ENCODE measurements at places on chromosomes 2 and 18.

- DNase-seq, result no peak
Measured at GRCh38 chr2:29388071-29388470, 272.9 kb downstream of the CLIP4 start.

DNA sequence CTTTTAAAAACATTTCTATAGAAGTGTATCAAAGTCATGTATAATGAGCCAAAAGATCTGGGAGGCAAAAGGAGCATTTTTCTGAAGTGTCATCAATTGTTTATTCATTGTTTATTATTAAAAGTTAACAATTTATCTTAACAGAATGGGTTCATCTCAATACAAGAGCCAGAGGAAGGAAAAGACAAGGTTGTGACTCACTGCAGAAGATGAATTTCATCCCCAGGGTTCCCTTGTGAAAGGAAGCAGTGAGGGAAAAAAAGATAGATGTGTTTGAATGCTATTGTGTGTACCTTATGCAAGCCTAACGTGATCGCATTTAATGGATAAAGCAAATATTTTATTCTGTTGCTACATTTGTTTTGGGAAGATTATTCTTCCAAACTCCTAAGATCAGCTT, 286.3 kb downstream of the PIEZO2 start:
- no peak for DNase-seq

- no peak for DNase-seq
Measured at GRCh38 chr2:11517906-11518305, 15.9 kb upstream of the GREB1 start.

- no peak for DNase-seq
Measured at GRCh38 chr2:18399601-18400000, 160.9 kb downstream of the RDH14 start.

GRCh38 chr2:170313347-170313991, 135.5 kb downstream of the MYO3B start:
- peak; percentile 15 for DNase-seq

DNA sequence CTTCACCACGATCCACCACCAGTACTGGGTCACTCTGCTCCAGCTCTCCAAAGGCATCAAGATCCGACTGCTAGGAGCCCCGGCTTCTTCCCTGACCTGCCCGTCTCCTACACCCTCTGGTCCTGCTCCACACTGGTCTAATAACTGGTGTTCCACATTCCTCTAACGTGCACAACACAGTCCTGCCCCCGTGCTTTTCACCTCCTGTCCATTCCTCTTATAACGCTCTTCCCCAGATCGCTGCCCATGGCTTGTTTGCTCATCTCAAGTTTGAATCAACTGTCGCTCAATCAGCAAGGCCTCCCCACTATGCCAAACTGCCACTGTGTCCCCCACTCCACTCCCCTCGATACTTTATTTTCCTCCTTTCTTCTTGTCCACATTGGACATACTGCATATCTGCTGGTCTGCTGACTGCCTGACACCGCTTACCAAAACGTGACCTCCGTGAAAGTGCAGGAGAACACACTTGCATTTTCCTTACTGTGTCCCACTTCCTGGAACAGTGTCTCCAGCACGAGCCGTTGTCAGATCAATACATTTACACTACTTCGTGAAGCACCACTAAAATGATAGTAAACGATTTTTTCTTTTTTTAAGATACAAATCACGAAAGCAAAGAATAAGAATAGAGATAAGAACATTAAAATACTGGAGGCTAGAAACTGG, 6.5 kb downstream of the HDLBP start:
- DNase-seq, result no peak

GRCh38 chr18:77132369-77133050, at the start of gene MBP:
MBP (minus strand) TSS chr18:77132783; CDS start chr18:77105261, 27,522 bp downstream.
- DNase-seq, result peak; percentile 28

DNA sequence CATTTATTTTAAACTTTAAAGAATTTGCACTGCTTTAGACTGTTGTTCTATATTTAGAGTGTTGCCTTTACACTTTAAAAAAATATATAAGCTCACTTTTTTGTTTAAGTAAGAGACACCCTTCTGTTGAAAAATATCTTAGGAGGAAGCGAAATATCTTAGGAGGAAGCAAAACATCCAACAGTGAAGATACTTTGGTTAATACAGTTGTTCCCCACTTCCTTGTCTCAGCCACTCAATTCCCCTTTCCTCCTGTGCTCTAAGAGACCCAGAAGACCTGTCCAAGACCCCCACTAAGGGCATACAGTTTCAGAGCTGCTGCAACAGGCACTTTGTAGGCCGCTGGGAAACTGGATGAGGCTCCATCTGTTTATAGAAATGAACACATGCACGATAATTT, 5.7 kb downstream of the SERPINB8 start:
- DNase-seq, result no peak

- DNase-seq, result no peak
Measured at GRCh38 chr18:11260961-11261461, 111.6 kb upstream of the PIEZO2 start.

GRCh38 chr2:210063306-210063705, 60.9 kb downstream of the RPE start:
- no peak for DNase-seq

DNA sequence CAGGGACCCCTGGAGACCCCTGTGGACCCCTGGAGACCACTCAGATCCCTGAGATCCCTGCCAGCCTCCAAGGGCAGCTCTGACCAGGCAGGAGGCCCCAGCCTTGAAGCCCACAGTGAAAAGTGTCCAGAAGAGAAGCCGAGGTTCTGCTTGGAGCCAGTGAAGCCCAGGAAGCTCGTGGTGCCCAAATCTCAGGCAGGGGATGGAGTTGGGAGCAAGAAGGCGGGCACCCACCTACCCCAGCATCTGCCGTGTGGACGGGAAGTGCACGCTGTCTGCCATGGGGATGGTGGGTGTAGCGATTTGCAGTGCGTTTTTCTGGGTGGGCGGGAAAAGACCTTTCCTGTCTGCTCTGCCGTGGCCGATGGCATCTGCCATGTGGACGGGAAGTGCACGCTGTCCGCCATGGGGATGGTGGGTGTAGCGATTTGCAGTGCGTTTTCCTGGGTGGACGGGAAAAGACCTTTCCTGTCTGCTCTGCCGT, 120.6 kb upstream of the CTDP1 start:
- DNase-seq, result no peak

DNA sequence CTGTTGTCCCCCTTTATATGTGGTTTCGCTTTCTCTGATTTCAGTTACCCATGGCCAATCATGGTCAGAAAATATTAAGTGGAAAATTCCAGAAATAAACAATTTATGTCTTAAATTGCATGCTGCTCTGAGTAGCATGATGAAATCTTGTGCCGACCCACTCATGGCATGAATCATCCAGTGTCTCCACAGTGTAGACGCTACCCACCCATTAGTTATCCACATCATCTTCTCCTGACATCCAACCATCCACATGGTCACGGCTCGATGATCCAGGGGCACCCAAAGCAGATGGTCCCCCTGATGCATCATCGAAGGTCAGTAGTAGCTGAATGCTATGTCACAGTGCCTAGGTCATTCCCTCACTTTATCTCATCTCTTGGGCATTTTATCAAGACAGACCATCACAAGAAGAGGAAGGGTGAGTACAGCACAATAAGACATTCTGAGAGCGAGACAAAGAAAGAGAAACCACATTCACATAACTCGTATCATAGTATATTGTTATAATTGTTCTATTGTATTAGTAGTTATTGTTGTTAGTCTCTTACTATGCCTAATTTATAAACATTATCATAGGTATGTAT, 44.1 kb upstream of the ACKR3 start:
- no peak for DNase-seq

DNA sequence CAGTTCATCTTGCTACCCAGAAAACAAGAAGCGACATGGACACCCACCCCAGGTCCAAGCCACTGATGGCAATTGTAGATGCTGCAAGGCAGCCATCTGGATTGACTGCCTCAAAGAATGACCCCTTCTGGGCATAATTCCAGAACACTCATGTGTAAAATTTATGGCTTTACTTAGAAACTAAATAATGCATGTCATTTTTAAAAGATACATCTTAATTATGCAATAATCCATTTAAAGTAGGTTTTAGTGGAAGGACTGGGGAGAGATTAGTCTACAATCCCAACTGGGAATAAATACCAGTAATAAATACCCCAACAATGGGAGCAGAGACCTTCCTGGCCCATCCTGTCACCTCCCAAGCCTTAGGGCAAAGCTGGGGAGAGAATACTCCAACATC, 247.7 kb downstream of the SS18 start:
- no peak for DNase-seq

DNA sequence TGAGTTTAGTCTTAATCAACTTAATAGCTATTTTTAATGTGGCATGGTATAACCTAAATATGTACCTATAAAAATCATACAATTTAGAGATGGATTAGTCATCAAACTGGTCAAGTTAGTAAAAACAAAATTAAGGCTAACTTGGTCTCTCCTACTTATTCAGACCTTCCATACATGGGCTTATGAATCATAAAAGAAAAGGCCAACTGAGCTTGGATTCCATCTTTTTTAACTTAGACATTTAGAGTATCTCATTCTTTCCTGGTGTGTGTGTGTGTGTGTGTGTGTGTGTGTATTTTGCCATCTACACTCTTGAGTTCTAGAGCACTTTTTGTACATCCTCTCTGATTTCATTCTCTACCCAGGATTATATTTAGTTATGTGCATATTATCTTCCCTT, 637.5 kb downstream of the PLCL1 start:
- no peak for DNase-seq

- DNase-seq, result no peak
Measured at GRCh38 chr2:100009743-100010142, 132.6 kb downstream of the AFF3 start.

GRCh38 chr2:39550701-39551285, 113.7 kb upstream of the MAP4K3 start:
- DNase-seq, result no peak

DNA sequence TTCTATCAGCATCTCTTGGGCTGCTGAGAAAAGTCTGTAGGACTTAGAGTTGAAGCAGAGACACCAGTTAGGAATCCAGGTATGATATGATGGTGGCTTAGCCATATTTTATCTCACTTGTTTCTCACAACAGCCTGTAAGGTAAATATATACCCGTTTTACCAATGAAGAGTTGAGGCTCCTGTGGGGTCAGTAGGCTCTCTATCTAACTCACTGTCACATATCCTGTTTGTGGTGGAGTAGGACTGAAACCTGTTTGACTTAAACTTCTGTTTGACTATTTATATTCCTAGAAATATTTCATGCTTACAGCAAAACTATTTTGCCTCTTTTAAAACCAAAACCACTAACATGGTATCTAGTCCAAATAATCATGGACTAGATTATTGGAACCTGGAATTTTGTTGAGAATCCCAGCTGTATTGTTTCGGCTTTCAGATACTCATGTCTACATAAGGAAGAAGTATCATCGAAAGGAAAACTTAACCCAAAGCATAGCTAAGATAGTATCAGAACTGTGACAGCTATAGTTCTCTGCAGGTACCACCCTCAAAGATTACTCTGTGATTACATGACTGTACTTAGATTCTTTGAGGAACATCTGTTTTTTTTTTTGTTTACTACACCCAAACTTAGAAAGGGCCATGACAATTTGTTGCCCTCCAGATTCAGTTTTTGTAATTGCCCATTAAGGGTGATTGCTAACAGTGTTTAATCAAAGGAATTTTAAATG, 216.1 kb upstream of the THUMPD2 start:
- no peak for DNase-seq

GRCh38 chr2:115160531-115161080, 718.2 kb downstream of the DPP10 start:
- DNase-seq, result peak; percentile 15

- DNase-seq, result no peak
Measured at GRCh38 chr2:234444242-234444730, 52.6 kb downstream of the ARL4C start.

- no peak for DNase-seq
Measured at GRCh38 chr2:233147136-233147828, 87.1 kb downstream of the INPP5D start.
